ENCODE measurements at places on chromosomes 13 and 19.

- no peak for DNase-seq
Measured at GRCh38 chr19:10419646-10420443, 493 bp upstream of the PDE4A start.

DNA sequence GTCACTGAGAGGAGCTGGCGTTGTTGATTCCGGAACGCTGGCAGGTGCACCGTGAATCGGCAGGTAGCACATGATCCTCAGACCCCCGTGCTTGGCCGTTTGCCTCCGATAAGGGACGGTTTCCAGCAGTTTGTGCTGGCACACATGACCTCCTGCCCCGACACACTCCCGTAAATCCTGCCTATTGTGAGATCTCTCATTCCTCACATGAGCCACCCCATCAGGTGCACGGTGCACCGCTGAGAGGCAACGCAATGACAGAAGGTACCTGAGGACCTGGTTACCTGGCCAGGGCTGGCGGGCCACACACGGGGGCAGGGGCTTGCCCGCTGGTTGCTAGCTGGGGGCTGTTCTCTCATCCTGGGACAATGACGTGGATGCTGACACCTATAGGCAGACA, 2.1 kb upstream of the ADPRHL1 start:
- no peak for DNase-seq

- no peak for DNase-seq
Measured at GRCh38 chr13:108950333-108951010, 321.1 kb downstream of the MYO16 start.

GRCh38 chr13:98875146-98875729, 102.6 kb downstream of the DOCK9 start:
- no peak for DNase-seq

DNA sequence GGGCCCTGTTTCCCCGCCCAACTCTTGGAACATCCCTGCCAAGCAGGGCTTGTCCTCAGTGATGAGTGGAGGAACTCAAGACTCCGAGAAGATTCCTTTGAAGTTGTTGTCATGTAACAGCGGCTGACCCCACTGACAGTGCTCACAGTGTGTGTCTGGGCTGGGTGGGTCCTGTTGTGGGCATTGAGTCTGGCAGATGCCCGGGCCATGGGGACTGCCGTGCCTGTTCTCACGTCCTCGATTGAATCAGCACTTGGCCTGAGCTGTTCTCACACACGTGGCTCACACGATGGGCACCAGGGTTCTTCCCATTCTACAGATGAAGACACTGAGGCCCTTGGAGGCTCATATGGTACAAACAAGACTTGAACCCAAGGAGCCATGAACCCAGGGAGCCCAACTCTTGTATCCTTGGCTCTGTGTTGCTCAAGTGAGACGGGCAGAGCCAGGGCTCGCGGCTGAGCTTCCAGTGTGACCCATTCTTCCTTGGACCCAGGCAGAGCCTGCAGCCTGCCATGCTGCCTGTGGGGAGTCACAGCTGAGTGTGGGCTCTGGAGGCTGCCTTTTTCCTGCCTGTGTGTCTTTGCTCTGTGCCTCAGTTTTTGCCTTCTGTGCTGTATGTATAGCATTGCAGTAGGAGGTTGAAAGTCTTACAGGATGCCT, 8.6 kb upstream of the EPN1 start:
- DNase-seq, result no peak

DNA sequence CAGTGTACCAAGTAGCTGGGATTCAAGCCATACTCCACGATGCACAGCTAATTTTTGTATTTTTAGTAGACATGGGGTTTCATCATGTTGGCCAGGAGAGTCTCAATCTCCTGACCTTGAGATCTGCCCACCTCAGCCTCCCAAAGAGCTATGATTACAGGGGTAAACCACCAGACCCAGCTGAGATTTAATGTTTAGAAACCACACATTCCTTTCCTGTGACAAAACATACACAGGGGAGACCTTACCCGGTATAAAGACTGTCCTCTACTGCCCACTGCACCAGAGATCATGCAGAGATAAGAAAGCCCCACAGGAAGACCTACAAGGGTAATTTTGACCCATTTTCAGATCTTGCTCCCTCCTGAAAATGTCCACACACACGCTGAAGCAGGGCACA, 22.8 kb upstream of the ZNF83 start:
- no peak for DNase-seq

All from stimulated activated CD8-positive, alpha-beta memory T cell treated with anti-CD3 and anti-CD28 coated beads, Interleukin-2, amount 100 ng/mL, for 48 hours (primary cell).